ENCODE measurements at places on chromosomes 2 and 18.

- DNase-seq = no peak
These were observed 157.1 kb downstream of the ACTR3 start for GRCh38 chr2:114046866-114047435.

- DNase-seq = no peak
These were observed 131.6 kb upstream of the DLGAP1 start for GRCh38 chr18:4586731-4587130.

- DNase-seq = no peak
These were observed 36.5 kb downstream of the RRM2 start for GRCh38 chr2:10159086-10159485.

- DNase-seq = no peak
These were observed 33.0 kb upstream of the SCLY start for GRCh38 chr2:238027591-238028415.

GRCh38 chr2:228378696-228379425 is 197.4 kb upstream of the SPHKAP start:
- DNase-seq = no peak

DNA sequence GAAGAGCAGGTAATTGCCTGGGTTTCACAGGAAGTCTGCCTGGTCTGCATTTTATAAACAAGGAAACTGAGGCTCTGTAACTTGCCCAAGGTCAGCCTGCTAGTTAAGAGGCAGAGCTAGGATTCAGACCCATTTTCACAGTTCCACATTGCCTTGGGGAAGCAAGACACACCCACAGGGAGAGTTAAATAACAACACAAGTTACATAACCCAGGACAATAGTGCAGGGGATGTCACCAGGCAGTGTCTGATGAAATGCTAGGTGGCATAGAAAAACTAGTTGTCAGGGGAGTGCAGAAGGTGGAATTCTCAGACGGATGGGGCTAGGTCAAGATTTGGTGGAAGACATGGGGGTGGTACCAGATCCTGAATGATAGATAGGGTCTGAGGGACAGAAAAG is 69.7 kb downstream of the PRKCE start:
- DNase-seq = no peak

DNA sequence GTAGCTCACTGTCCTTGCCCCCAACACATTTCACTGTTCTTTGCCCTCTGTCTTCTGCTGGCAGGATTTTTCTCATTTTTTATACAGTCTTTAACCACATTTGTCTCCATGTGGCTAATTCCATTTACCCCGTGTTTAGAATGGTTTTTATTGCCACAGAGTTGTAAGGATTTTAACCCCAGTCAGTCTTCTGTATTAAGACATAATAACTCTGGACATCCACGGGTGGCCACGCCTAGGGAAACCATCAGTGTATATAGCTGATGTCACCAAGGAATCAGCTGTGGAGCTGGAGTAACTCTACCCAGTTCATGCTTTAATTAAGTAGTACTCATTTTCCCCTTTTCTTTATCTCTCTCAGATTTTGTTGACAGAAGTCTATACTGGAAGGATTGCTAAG is 139.8 kb downstream of the MAP4K4 start:
- DNase-seq = no peak

GRCh38 chr2:54741250-54741649 is 17.8 kb downstream of the EML6 start:
- DNase-seq = no peak

GRCh38 chr18:731185-731584 is 18.8 kb upstream of the ENOSF1 start:
- DNase-seq = no peak

- DNase-seq = no peak
These were observed 18.3 kb downstream of the SH3BP4 start for GRCh38 chr2:234970099-234970440.

- peak; percentile 24 for DNase-seq
These were observed 40.5 kb upstream of the NABP1 start for GRCh38 chr2:191637182-191638078.

DNA sequence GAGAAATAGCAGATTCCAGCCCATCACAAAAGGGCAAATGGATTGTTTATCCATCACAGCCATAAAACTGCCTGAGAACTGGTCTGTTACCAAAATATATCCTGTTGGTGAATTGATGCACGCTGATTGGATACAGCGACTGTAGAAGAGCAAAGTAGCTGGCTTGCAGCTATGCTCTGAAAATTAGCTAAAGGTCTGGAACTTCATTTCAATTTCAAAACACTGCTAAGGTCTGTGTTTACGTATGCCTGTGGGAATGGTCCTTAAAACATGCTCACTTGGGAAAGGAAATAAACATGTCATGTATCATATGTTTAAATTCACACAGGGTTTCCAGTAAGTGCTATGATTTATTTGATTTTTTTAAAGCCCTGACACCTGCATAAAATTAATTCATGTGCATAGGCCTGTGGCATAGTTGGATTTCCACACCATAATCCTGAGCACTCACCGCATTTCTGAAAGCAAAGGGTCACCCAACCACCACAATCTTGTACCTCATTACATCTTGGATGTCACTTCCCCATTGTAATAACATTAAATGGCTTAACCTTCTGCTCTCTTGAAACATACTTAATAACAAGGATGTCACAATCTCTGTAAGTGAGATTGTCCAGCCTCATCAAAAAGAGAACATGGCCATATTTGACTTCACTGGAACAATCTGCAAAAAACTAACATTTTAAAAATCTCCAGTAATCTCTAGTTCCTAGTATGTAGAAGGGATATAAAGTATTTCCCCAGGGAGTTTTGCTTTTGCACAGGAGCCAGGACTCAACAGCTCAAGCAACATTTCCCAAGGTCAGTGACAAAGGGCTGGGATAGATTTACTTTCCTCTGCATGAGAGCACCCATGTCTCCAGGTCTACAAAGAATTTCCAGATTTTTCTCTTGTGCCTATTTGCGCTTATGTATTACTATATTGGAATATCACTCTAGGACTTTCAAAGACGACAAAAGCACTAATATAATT is 109.8 kb downstream of the FARSB start:
- DNase-seq = no peak

- no peak for DNase-seq
These were observed 2.8 kb upstream of the GYPC start for GRCh38 chr2:126653109-126653508.

DNA sequence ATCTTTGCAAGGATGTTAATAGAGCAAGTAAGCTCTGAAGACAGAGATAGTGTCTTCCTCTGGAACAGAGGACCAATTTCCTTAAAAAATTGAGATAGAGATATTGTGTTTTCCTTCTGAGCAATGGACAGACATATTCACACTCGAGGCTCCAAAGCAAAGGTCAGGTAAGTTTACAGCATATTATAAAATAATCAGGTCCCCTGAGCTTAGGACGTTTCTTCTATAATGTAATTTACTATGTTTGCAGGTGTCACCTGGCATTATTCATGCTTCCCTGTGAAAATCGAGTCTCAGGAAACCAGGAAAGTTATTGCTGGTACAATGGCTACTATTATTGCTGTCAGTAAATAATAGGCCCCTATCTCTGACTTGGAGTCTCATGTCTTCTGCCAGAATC is 1135.8 kb upstream of the ACVR2A start:
- no peak for DNase-seq

DNA sequence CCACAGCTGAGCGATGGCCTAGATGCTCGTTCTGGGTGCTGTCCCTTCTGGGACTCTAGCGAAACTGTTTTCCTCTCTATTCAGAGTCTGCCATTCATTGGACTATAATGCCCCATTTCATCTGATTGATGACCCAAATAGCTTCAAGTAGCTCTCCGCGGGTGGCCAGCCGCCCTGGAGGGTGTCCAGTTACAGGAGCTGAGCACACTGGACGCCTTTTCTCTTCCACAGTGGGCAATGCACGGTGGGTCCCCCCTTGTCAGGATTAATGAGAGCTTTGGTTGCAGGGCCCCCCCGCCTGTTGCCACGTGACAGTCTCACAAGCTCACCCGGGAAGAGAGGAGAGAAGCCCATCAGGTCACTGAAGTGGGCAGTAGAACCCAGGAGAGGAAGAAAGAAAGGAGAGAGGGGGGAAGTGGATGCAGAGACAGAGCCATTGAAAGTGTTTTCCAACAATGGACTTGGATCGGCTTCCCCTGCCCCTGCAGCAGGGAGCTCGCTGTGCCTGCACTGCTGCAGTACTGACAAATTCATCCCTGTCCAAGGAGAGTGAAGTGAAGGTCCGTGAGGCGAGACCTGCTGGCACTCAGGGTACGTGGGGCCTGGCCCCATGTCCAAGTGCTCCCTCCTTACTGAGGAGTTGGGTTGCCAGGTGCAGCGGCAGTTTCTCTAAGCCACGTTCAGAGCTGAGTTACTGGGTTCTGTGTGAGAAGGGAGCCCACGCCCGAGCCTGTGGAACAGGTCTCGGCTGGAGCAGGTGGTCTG is 44.8 kb downstream of the DIPK1C start:
- no peak for DNase-seq

- DNase-seq = no peak
These were observed 500.2 kb upstream of the TNP1 start for GRCh38 chr2:217360111-217360510.

GRCh38 chr2:165002638-165003037 is 47.3 kb upstream of the SLC38A11 start:
- no peak for DNase-seq

DNA sequence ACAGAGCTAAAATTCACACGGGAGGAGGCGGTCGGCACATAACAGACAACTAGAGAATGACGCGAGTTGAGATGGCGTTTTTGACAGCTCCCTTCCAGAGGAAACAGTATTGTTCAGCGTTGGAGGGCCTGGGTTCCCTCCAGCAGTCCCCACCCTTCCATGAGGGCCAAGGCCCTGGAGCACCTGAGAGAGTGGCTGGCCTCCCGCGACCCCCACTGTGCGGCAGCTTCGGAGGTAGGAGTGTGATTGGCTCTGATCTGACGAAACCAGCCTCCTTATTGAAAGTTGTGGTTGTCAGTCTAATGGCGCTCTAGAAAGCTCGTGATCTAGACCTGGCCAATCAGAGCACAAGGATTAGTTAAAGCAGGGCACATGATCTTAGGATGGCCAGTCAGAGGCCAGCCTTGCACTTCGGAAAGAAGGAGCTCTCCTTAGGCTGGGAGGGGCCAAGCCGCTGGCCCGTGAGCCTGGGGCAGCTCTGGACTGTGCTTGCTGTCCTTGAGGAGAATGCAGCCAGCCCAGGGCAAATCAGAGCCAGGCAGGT is 104.5 kb upstream of the CELF4 start:
- DNase-seq = no peak

DNA sequence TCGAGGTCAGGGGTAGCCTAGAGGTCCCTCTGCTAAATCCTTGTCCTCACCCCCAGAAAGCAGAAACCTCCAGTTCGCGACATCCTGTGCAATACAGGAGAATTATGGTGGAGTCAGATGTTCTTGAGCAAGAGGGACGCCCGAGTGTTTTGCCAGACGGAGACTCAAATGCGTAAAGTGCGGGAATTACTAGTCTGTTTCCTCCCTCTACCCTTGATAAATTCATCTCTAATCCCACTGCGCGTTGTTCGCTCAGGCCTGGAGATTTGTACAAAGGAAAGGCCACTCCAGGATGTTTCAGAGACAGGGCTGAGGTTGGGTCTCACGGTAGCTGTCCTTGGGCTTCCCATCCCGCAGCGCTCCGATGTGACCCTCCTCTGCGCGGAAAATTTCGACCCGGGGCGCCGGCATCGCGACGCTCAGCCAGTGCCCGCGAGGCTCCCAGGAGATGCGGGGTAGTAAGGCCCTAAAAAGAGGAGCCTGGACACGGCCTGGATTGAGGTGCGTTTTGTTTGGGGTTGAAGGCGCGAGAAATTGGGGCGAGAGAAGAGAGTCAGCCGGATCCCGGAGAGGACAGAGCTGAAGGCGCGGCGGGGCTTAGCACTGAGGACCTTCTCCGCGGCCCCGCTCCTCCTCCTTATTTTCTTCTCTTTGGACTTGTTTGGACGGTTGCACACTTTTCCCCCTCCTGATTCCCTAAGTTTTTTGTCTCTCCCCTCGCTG is 2.6 kb upstream of the NEUROD1 start:
- no peak for DNase-seq

DNA sequence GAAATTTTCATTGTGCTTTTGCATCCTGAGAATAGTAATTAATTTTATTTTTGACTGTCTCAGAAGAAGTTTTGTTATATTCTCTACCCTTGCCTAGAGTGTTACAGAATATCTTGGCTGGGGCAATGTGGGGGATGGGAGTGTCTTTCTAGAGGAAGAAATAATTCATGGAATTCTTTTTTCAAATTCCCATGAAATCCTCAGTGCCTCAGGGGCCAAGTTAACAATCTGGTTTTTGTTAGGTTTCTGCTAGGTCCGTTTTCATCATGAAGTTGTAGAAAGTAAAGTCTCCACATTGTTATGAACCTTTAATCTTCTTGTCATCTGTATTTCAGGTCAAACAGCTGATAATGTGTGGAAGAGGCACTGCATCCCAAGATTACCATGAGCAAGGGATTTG is 145.6 kb upstream of the GYPC start:
- DNase-seq = no peak

DNA sequence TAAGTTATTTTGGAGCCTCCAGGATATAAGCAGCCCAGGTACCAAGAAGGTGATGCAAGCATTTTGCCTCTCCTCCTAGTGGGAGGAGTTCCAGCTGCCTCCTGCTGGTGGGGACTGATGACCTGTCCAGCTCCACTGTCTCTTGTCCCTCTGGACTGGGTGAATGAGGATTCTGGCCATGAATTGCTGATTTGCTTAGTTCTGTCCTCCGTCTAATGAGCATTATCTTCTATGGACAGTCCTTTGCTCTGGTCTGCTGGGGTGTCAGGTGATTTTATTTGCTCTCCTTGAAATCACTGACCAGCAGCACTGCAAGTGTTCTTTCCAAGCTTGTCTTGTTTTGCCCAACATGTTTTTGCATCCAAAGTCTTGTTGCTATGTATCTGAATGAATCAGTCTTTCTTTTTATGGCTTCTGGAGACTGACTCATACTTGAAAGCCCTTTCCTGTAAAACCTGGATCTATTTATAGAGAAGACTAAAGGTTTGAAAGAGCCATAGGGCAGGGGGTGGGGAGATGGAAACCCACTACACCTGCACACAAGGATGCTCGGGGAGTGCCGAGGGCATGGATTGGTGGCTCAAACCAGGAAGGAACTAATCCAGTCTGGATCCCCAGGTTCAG is 40.5 kb upstream of the EFHD1 start:
- no peak for DNase-seq

- no peak for DNase-seq
These were observed 13.7 kb downstream of the NCL start for GRCh38 chr2:231450548-231450989.

DNA sequence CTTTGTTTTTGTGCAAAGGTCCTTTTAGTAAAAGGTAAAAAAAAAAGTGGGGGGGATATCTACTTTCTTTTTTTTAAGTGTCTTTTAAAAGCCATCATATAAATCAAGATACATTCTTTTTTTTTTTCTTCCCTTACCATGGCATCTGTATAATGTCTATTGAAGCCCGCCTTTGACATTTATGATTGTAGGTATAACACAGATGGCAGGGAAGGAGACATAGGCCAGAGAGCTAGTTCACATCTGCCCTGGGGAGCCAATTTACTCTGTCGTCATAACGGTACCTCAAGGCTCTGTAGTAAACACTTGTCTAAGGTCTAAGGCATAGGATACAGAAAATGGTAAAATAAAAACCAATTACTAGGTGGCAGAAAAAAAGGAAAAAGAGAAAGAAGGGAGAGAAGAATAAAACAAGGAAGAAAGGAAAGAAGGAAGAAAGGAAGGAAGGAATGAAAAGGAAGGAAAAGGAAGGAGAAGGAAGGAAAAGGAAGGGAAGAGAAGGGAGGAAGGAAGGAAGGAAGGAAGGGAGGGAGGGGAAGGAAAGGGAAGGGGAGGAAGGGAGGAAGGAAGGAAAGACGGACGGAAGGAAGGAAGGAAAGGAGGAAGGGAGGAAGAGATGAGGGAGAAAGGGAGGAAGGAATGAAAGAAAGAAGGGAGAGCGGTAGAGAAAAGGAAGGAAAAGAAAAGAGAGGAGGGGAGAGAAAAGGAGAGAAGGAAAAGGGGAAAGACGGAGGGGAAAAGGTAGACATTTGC is 343.5 kb downstream of the RBM43 start:
- no peak for DNase-seq
